ENCODE measurements at places on chromosomes 1 and 21.

- DNase-seq, result no peak
Measured at GRCh38 chr1:44049839-44050238, 18.6 kb upstream of the SLC6A9 start.

DNA sequence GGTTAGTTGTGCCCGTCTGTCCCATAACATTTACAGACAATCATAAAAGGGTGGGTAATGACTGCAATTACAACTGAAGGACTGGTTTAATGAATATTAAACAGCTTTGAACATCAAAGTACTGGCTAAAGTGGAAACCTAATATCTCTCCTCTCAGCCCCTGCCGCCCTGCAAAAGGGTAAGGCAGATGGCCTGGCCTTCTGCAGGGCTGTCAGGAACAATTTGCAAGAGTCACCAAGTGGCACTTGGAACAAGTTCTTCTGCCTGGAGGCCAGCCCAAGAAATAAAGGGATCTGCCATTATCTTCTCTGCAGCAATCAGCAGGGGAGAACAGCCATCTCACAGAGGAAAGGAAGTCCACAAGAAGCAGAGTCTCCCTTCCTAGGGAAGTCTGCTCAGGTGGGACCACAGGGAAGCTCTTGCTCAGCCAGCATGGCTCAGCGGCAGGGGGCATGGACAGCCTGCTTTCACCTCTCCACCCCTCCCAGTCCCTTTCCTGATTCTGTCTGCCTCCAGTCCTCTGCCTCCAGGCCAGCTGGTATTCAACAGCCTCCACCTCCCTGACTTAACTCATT, 96.1 kb downstream of the TRABD2B start:
- DNase-seq, result no peak

- no peak for DNase-seq
Measured at GRCh38 chr1:109791495-109792043, 27.8 kb upstream of the EPS8L3 start.

GRCh38 chr21:39131791-39132190, 51.5 kb downstream of the PSMG1 start:
- DNase-seq, result no peak

GRCh38 chr21:29606613-29607012, 307.9 kb downstream of the BACH1 start:
- DNase-seq, result no peak

GRCh38 chr1:5349526-5349925, 642.7 kb downstream of the NPHP4 start:
- DNase-seq, result no peak

DNA sequence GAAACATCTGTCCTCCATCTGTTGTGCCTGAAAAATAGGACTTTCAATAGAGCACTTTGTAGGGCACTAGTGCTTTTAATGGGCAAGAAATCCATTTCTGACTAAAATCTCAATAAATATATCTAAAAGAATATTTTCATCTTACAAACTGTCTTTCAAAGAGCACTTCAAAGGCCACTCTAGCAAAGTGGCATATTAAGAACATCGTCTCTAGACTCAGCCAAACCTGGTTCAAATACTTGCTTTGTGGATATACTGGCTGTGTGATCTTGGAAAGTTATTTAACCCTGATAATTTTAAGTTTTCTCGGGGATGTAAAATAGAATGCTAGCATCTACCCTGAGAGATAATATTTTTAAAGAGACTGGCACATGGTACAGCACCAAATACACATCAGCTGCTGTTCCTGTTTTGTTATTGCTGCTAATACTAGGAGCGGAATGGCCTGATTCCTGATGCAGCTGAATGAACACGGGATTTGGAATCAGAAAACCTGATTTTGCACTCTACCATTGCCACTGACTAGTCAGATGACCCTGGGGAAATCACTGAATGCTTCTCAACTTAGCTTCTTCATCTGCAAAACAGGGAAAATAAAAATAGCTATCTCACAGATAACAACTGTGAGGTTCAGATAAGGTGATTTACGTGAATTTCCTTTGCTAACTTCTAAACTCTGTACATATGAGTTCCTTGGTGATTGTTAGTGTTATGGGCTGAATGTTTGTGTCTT, 25.2 kb upstream of the LRRC8C start:
- DNase-seq, result no peak

GRCh38 chr21:28581976-28582375, 410.7 kb downstream of the LTN1 start:
- no peak for DNase-seq

DNA sequence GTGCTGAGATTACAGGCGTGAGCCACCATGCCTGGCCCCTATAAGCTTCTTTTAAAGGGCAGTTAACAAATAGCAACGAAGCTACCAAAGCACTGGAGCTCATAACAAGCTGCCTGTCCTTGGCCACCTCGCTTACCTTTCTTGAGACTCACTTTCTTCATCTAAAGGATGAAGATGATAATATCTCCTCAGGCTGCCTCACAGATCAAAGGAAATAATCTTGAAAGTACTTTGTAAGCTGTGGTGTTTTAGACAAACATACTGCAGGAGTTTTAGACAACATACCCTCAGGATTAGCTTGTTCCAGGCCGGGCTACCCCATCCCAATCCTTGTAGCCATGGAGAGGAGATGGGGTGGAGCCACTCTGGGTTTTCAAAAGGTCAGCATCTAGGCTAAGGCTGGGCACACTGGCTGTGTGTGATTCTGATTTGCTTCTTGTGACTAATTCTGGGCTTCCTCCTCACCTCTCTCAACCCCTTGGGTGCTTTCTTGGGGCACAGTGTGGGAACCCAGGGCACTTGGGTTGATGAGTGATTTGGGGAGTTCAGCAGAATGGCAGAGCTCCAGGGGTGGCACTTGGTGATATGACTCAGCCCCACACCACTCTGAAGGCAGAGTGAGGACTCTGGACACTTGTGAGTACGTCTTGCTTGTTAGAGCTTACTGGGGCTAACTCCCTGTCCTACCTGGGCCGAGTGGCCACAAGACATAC, 5.2 kb downstream of the GPR25 start:
- no peak for DNase-seq

- no peak for DNase-seq
Measured at GRCh38 chr1:107879927-107880326, 85.1 kb downstream of the VAV3 start.

GRCh38 chr1:240539769-240540414, 72.1 kb downstream of the GREM2 start:
- no peak for DNase-seq

- no peak for DNase-seq
Measured at GRCh38 chr1:166029196-166029945, 137.4 kb downstream of the FAM78B start.

DNA sequence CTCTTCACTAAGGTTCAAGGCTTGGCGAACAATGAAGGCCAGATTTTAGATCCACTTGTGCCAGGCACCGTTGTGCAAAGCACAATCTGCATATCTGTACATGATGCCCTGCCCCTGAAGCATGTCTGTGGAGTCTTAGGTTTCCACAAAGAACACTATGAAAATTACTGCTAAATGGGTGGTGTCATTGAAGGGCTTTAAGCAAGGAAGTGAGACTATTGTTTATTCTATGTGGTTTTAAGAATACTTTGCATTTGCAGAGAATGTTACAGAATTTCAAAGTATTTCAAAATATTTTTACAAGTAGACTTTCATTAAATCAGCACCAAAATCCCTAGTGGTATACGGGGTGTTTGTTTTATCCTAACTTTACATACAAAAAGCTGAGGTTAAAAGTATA, 8.8 kb downstream of the TSEN15 start:
- DNase-seq, result no peak

DNA sequence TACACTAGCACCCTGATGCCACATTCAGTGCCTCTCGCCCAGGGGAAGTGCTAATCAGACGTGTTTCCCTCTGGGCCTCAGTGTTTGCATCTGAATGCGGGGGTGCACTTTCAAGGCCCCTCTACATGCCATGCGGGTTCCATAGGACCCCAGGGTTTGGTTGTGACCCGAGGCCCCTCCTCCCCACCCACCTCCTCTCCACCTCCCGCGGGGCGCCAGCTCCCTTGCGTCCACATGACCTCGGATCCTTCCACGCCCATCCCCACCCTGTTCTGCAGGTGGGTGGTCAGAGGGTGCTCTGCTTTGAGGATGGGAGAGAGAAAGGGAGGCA, 5.1 kb upstream of the RUNX3 start:
- DNase-seq, result no peak

GRCh38 chr21:18630446-18630845, 226.9 kb upstream of the TMPRSS15 start:
- no peak for DNase-seq

DNA sequence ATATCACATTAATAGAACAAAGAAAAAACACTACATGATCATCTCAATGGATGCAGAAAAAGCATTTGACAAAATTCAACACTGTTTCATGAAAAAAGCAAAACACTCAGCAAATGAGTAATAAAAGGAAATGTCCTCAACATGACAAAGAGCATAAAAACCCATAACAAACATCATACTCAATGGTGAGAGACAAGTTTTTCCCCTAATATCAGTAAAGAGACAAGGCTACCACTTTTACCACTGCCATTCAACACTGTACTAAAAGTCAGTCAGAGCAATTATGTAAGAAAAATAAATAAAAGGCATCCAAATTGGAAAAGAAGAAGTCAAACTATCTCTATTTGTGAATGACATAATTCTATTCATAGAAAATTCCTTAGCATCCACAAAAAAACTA, 64.3 kb downstream of the ZNF644 start:
- no peak for DNase-seq

GRCh38 chr1:86052948-86053698, 103.4 kb downstream of the COL24A1 start:
- no peak for DNase-seq

GRCh38 chr1:233863901-233864545, 40.5 kb upstream of the SLC35F3 start:
- no peak for DNase-seq

- no peak for DNase-seq
Measured at GRCh38 chr21:45072738-45073300, 1.6 kb upstream of the ADARB1 start.

DNA sequence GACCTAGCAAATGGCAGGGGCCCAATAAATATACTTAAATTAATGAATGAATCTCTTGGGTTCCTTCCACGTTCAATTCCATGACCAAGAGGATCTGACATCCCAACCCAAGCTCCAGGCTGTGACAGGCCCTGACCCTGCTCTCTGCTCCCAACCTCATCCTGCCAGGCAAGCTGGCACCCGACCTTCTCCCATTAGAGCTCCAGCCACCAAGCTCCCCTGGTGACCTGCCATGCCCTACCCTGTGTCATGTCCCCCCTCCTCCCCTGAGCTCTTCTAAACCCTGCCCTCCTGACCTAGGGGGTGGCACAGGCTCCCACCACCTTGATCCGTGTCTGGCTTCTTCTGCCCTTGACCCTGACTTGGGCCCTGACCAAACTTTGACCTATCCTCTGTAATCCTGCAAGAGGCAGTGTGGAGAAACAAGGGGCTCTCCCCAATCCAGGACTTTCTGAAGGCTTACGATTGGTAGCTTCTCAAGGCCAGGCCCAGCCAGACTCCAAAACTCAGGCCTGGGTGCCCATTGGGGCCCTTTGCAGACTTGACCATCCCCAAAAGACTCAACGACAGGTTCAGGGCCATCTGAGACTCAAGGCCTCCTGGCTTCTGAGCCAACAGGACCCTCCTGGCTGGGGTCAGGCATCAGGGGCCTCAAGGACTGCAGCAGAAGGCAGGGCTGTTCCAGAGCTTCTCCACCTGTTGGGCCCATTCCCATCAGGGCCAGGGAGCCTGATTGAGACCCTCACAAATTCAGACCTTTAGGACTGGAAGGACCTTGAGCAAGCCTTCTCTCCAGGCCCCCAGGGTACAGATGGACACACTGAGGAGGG, 249.0 kb downstream of the PTPRU start:
- DNase-seq, result no peak

- no peak for DNase-seq
Measured at GRCh38 chr1:242467556-242468145, 56.8 kb downstream of the PLD5 start.

- DNase-seq, result peak; percentile 88
Measured at GRCh38 chr1:211514030-211514754, 22.2 kb upstream of the RD3 start.

DNA sequence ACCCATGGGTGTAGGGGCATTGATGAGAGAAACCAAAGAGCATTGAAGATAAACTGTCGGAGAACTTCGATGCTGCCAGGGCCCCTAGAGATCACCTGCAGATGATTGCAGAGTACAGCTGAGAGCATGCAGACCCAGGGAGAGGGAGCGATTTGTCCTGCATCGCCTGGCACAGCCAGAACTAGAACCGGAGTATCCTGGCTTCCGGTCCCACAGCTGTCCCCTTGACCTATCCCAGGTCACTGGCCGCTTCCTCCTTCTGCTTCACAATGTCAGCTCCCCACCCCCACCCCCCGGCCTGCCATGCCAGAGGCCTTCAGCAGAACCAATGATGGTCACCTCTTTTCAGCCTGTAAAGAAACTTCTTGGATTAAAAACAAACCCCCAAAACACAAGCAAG, 29.2 kb upstream of the SOX13 start:
- no peak for DNase-seq

DNA sequence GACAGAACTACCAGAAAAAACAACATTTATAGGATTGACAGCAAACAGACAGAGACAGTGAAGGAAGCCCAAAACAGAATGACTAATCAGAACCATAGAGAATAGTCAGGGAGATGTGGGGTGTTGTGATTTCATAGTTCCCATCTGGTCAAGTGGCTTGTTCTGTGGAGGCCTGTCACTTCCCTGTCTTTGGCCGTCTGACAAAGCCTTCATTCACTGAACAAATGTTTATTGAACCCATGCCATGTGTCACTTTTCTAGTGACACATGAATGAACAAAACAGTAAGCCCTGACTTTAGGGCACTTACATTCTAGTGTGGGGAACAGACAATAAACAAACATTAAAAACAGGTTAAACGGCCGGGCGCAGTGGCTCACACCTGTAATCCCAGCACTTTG, 3.2 kb upstream of the SRRM1 start:
- no peak for DNase-seq

GRCh38 chr1:214446772-214447556, 104.4 kb downstream of the PTPN14 start:
- no peak for DNase-seq

GRCh38 chr1:21278860-21279845, 11.1 kb downstream of the ECE1 start:
- no peak for DNase-seq

DNA sequence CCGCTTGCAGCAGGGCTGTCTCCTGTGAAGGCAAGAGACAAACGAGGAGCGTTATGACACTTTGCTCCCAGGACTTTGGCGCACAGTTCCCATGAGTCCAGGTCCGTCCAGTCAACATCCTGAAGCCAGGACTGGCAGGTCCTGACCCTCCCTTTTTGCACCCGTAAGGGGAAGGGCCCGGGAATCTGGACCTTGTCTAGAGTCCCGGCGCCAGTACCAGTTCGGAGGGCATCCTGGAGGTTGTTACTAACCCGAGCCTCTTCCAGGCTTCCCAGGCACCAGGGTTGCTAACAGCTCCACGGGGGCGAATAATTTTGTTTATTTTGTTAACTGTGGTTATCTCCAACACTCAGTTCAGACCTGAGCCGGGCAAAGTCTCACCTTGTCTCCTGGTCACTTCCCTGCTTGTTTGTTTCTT, 682 bp upstream of the RWDD3 start:
- peak; percentile 15 for DNase-seq

DNA sequence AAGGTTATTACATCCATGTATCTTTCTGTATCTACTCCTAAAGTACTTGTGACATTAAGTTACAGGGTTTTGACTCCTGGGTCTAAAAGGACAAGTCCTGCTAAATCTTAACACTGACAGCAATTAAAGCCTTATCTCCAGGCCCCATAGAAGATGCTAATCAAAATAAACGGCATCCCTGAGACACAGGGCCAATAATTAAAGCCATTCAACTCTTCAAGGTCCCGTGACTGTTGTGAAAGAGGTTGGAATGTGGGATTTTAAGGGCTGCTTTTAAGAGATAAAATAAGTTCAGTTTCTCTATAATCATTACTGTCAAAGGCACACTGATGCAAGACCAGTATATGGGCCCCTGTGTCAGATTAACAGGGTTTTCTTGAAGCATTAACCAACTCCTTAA, 8.3 kb downstream of the DNAI4 start:
- no peak for DNase-seq
